ENCODE measurements at places on chromosomes 4 and X. TPM values are rescaled to one million over a fixed set of nuclear protein-coding genes. Genes with fewer than 3 reads are reported as not detected.

Gene UGT8
- total RNA-seq: 9.9 TPM

Gene GPR50
- not detected for total RNA-seq

DNA sequence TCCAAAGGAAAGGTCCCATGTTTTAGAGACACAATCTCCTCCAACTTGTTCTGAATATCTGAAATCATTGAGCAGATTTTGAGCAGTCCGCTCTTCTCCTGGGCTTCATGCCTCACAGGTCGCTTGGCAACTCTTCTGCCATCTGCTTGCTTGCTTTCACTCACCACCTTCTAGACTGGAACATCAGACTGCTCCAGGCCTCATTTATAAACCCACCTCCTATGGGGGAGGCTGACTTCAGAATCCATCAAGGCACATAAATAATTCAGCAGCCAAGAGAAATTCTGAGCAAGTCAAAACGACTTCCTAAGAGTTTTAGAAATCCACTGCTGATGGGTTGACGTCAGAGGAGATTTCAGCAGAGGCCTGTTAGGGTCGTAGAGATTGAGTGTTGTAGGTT lies 64.1 kb downstream of the FAM184B start:
- no peaks in the 10 kb centered on the region for H3K4me1 ChIP-seq
- no peak for DNase-seq
- H3K36me3 ChIP-seq: no peaks in the 10 kb centered on the region
- no peaks in the 10 kb centered on the region for H3K27me3 ChIP-seq
- no peak overlapping the region for H3K27ac ChIP-seq

DNA sequence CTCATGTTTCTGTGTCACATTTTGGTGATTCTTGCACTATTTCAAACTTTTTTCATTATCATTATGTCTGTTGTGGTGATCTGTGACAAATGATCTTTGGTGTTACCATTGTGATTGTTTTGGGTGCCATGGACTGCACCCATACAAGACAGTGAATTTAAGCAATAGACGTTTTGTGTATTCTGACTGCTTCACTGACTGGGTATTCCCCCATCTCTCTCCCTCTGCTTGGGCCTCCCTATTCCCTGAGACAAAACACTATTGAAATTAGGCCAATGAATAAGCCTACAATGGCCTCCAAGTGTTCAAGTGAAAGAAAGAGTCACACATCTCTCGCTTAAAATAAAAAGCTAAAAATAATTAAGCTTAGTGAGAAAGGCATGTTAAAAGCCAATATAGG lies 60.2 kb downstream of the BANK1 start:
- no peak for DNase-seq
- no peak overlapping the region for H3K4me3 ChIP-seq
- H3K27ac ChIP-seq: no peak overlapping the region
- no peaks in the 10 kb centered on the region for H3K27me3 ChIP-seq

Gene ANXA10
- not detected for total RNA-seq

GRCh38 chrX:116409219-116409618 lies 27.2 kb upstream of the SLC6A14 start:
- no peaks in the 10 kb centered on the region for H3K4me1 ChIP-seq
- no peaks in the 10 kb centered on the region for H3K36me3 ChIP-seq
- H3K27ac ChIP-seq: no peak overlapping the region

- H3K4me3 ChIP-seq: no peak overlapping the region
- no peaks in the 10 kb centered on the region for H3K4me1 ChIP-seq
- H3K27ac ChIP-seq: no peak overlapping the region
- H3K36me3 ChIP-seq: no peaks in the 10 kb centered on the region
- H3K27me3 ChIP-seq: no peaks in the 10 kb centered on the region
Observed at GRCh38 chr4:87698394-87698793, 48.3 kb downstream of the DMP1 start.

- DNase-seq: no peak
- H3K36me3 ChIP-seq: peaks cover 31% of the 10 kb centered on the region
- H3K4me3 ChIP-seq: no peak overlapping the region
- H3K27ac ChIP-seq: no peak overlapping the region
- no peaks in the 10 kb centered on the region for H3K27me3 ChIP-seq
- H3K4me1 ChIP-seq: peaks cover 2% of the 10 kb centered on the region
Observed at GRCh38 chr4:169109035-169109675, 99.1 kb upstream of the CBR4 start.

Gene PABPC4L
- total RNA-seq: 10.0 TPM

Gene USP51
- total RNA-seq: 10.2 TPM
